Stimulated activated naive CD4-positive, alpha-beta T cell (primary cell): ENCODE measurements at places on chromosomes 2 and 18.

DNA sequence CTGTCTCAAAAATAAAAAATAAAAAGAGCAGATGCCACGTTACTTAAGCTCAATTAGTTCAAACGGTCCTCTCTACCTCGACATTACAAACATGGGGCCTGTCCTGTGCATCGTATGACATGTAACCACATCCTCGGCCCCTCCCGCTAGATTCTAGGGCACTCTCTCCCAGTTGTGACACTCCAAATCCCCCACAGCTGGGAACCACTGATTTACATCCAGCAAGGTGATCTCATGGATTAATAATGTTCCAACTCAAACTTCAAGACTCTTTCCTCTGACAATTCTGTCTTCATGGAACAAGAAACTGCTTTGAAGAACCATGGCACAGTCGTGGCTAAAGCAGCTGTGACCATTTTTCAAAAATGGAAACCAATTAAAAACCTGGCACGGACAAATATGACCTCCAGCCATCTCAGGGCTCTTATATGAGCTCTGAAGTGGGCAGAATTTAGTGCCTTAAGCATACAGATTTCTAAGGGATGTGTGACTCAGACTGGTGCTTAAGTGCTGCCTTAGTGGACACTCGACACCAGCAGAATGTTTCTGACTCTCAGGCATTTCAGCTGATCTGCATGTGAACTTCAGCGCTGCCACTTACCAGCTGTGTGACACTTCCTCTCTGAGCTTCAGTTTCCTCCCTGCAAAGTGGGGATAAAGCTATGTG is 31.7 kb upstream of the ASAP2 start:
- DNase-seq = no peak

- no peak for DNase-seq
These were observed 175.3 kb downstream of the INHBB start for GRCh38 chr2:120520929-120521912.

- no peak for DNase-seq
These were observed 46.3 kb downstream of the TNFRSF11A start for GRCh38 chr18:62371436-62371835.

DNA sequence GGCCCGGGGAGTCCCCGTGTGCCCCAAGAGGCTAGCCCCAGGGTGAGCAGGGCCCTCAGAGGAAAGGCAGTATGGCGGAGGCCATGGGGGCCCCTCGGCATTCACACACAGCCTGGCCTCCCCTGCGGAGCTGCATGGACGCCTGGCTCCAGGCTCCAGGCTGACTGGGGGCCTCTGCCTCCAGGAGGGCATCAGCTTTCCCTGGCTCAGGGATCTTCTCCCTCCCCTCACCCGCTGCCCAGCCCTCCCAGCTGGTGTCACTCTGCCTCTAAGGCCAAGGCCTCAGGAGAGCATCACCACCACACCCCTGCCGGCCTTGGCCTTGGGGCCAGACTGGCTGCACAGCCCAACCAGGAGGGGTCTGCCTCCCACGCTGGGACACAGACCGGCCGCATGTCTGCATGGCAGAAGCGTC is 16.9 kb upstream of the FAHD2A start:
- DNase-seq = no peak

- DNase-seq = no peak
These were observed 2.6 kb downstream of the GPR39 start for GRCh38 chr2:132419235-132419634.

DNA sequence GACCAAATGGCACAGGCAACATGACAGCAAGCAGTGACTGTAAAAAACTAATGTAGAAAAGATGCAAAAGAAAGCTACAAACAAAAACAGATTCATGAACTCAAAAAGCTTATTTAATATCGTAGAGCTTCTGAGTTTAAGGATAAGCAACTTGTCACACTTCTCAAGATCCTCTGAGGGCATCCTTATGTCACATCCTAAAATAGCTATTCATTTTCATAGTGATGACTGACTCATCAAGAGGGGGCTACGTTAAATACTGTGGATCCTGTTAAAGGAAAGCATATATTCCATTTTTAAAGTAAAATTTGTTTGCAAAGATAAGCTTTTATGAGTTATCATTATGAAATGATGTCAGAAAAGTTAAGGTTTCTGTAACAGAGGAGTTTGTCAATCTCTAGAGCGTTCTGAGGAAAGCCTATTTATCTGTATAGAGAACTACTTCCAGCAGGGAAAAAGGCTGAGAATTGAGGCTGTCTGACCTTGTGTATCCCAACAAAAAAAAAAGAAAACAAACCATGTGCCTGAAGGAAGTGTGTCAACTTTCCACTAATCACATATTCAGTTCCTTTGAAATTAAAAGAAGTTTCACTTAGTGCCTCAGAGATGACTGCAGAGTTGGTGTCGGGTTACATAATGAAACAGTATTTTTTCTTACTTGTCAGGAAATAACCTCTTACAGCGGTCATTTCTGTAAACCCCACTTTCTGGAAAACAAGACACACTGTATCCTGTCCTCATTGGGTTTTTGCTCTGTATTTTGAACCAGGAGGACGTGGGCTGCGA is 115.5 kb downstream of the ESCO1 start:
- DNase-seq = no peak

GRCh38 chr2:168851674-168852320 is 38.4 kb downstream of the SPC25 start:
- DNase-seq = no peak

DNA sequence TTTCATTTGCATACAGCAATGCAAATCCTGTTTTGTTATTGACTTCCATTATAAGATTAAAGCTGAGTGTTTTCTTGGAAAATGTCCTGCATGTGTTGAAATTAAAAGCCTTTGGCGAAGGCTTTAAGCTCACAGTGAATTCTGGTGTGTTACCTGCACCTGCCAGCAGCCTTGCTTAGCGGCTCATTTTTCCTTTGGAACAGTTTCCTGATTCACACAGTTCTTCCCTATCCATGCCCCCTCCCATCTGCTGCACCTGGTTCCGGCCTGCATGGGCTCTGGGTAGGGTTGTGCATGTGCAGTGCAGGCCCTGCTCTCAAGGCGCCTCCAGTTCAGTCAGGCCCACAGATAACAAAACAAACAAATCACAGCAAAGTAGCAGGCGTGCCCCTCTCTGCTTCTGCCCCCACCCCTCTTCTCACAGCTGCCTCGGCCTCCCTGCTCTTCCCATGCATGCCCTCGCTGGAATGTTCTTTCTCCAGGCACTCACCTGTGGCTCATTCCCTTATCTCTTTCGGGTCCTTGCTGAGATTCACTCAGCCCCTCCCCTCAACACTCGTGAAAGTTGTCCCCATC is 15.8 kb downstream of the MTCL1 start:
- no peak for DNase-seq

DNA sequence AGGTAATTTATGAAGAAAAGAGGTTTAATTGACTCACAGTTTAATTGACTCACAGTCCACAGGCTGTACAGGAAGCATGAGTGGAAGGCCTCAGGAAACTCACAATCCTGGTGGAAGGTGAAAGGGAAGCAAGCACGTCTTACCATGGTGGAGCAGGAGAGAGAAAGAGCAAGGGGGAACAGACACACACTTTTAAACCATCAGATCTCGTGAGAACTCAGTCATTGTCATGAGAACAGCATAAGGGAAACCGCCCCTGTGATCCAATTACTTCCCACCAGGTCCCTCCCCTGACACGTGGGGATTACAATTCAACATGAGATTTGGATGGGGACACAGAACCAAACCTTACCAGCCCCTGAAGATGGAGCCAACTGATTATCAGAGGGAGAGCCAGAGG is 11.2 kb upstream of the PUM2 start:
- no peak for DNase-seq

GRCh38 chr18:635171-635570 is 22.3 kb upstream of the TYMS start:
- no peak for DNase-seq

GRCh38 chr18:3931542-3932112 is 481.7 kb downstream of the TGIF1 start:
- DNase-seq = no peak

GRCh38 chr2:238428866-238429265 is 2.1 kb downstream of the ASB1 start:
- DNase-seq = no peak

- no peak for DNase-seq
These were observed 120.7 kb downstream of the KCNF1 start for GRCh38 chr2:11032396-11032795.
